Osteocyte (in vitro differentiated cells): ENCODE measurements at places on chromosomes 3 and 15. TPM values are rescaled to one million over a fixed set of nuclear protein-coding genes. Genes with fewer than 3 reads are reported as not detected.

DNA sequence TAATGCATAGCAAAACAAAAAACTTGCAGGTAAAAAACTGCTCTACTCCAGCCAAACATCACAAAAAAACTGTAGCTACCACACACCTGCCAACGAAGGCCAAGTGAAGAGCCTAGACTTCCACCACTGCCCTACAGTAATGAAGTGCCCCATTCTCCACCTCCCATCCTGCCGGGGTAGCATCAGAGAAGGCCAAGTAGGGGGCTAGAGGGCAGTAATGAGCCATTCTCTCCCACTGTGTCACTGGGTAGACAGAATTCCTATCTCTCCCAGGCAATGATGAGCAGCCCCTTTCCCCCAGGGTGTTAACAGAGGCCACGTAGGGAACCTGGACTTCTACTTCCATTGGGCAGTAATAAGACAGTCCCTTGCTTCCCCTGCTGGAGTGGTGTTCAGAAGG lies 9.5 kb downstream of the SEC22C start:
- DNase-seq: no peak

DNA sequence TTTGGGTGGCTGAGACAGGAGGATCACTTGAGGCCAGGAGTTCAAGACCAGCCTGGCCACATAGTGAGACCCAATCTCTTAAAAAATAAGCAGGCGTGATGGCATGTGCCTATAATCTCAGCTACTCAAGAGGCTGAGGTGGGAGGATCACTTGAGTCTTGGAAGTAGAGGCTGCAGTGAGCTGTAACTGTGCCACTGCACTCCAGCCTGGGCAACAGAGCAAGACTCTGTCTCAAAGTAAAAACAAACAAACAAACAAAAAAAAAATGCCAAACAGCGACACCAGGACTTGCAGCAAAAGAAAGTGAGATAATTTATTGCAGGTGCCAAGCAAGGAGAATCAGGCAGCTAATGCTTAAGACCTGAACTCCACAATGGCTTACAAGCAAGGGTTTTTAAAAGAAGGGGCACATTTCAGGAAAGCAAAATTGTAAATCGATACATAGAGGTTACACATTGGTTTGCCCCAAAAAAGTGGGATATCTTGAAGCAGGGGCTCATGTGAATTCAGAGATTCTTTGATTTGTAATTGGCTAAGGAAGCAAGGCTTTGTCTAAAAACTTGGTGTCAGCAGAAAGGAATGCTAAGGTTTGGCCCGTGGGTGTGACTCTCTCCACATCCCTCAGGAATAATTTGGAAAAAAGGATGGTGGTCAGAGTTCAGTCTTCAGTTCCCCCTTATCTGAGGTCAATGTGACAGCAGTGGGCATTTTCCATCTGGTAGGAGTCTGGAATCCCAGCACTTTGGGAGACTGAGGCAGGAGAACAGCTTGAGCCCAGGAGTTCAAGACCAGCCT lies 5.2 kb upstream of the MPI start:
- no peak for DNase-seq

DNA sequence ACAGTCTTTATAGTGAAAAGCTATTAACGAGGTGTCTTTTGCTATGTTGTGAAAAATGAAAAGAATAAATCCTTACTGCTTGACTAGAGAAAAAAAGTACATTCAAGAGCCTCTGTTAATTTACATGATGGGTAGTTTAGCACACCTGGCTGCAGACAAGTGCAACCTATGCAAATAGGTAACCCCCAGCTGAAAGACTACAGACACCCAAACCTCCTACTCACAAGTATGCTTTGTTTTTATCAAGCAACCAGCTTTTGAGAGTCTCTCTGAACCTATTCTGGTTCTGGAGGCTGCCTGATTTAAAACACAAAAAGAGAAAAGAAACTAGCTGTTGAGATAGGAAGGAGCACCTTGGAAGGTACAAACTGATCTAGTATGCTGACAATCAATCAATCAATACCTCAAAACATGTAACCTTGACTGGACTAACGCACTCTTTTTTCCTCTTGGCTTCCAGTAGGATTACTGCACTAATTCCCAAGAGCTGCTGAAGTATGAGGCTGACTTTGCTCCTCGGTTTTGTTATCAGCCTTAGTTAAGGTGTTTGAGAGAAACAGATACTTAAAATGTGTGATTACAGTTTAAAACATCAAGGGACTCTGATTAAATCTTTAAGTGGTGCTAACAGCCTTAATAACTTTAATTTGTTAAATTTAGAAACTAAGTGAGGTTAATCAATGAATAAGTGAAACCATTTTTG lies 63.6 kb downstream of the OSBPL10 start:
- DNase-seq: no peak

The ANKRD63 gene
- total RNA-seq: 0.30 and 0.42 TPM in 2 replicates

DNA sequence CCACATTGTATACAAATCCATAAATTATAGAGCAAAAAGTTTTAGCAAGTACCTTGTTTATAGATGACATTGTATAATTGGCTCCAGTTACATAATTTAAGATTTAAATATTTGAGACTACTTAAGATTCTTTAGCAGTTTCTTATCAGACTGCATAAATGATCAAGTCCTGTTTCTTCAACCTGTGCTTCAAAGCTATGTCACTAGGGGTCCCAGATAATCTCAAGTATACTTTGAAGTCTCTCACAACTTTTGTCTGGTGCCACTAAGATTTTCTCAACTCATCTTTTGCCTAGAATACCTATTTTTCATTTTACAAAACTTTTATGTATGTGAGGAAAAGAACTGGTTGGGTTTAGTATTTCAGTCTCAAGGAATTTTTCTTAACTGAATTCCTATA lies 205.5 kb downstream of the STAG1 start:
- DNase-seq: no peak

DNA sequence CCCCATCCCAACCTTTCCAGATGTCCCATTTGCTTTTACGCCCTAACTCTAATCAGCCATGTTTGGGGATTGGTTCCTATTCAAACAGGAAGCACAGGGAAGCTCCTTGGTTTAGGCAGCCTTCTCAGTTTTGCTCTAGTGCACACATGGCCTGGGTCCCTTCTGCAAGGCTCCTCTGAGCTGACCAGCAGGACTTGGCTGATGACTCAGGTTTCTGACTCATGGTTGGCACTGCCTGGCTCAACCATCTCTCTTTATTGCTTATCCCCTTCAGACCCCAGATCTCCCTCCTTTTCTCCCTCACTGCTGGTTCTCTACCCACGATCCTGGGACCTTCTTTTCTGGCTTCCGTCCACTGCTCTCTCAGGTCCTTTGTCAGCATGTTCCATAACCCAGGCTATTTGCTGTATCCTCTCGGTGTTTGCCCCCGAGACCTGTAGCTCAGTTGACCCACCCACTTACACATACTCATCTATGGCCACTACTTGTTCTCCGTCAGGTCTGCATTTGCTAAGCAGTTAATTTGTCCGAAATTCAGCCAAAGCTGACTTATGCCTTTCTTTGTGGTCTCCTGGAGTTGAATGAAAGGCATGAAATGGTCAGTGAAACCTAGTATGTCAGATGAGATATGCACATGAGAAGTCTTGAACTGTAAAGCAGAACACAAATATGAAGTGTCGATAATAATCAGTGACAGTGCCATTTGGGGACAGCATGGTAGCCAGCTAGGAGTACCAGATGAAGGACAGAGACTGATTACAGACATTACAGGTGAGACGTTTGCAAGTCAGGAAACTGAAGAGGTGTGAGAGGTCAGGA lies 323.5 kb upstream of the ROPN1 start:
- no peak for DNase-seq

The HESX1 gene
- total RNA-seq: 1.3 and 2.0 TPM in 2 replicates

The PPARG gene
- total RNA-seq: 4.4 and 6.2 TPM in 2 replicates

The ZNF620 gene
- 3.7 and 4.8 TPM in 2 replicates for total RNA-seq
